ENCODE measurements at places on chromosomes 6 and 20.

- no peak for DNase-seq
Measured at GRCh38 chr6:36120018-36120417, 10.3 kb upstream of the MAPK13 start.

GRCh38 chr6:165725201-165725600 lies 62.2 kb upstream of the PDE10A start:
- DNase-seq = no peak

DNA sequence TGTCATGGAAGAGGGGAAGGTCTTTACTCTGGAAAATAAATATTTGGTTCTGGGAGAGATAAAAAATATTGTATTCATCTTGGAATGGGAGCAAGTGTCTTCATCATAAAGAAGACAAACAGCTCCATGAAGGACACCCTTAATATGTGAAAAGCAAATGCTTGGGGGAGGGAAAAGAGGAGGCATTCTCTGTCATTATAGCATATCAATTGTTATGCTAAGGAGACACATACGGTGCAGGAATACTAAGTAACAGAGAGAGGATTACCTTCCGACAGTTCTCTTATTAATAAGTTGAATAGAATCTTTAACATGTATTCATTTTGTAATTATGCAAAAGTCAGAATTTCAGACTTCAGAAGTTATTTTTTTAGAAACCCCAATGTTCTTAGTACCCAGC lies 634.4 kb downstream of the UTRN start:
- no peak for DNase-seq

DNA sequence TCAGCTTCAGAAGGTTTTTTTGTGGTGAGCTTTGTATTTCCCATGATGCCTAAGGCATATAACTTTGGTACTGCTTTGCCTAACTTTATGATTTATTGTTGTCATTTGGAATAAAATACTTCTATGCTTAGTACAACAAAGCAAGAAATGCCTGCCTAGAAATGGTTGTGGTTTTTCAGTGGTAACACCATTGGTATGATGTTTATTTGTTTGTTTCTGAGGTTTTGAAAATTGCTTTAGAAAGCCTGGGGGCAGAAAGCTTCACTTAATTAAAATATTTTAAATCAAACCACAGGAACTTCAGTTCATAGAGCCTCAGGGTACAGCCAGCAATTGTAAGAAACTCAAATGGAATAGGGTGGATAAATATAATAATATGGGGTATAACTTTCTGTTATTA lies 351.2 kb upstream of the MAP3K7 start:
- DNase-seq = peak; percentile 8

DNA sequence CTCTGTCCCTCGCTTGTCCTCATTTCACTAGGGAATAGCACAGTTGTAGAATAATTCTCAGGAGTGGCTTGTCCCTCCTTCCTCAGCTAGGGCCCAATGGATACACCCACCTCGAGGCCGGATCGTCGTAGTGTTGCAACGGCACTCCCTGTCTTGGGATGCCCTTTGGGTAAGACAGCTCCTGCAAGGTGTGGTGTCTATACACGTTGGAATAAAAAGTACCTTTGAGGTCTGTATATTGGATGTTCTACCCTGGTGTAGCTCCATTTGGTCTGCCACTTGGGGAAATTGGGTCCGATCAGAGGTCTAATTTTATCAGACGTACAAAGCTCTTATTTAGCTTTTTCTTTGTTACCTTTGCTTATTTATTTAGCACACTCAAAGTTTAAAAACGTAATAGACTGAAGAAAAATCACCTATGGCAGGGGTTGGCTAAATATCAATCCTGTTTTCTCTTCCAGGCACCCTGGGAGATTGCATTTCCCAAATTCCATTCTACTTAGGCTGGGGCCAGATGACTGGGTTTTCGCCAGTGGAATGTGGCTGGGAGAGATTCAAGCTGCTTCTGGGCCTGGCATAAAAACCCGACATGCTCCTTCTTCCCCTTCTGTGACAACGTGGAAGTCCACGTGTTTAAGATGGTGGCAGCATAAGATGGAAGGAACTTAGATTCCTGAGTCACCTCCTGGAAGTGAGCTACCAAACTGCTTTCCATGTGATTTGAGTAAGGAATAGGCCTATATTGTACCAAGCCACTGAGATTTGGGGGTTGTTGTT lies 82.3 kb upstream of the CD83 start:
- DNase-seq = peak; percentile 87

- no peak for DNase-seq
Measured at GRCh38 chr6:22254886-22255285, 42.0 kb downstream of the PRL start.

GRCh38 chr20:15921930-15922329 lies 651.3 kb downstream of the KIF16B start:
- DNase-seq = no peak

GRCh38 chr6:130981409-130981808 lies 81.6 kb downstream of the EPB41L2 start:
- DNase-seq = no peak

- DNase-seq = no peak
Measured at GRCh38 chr6:167840526-167841179, 13.9 kb downstream of the AFDN start.

All from GM04503 (cell line).